Activated CD8-positive, alpha-beta memory T cell treated with anti-CD3 and anti-CD28 coated beads, Interleukin-2, amount 50 U/mL, for 48 hours (primary cell): ENCODE measurements at places on chromosomes 16 and 17.

GRCh38 chr17:2363851-2364762, 26.8 kb downstream of the SGSM2 start:
- DNase-seq: no peak

DNA sequence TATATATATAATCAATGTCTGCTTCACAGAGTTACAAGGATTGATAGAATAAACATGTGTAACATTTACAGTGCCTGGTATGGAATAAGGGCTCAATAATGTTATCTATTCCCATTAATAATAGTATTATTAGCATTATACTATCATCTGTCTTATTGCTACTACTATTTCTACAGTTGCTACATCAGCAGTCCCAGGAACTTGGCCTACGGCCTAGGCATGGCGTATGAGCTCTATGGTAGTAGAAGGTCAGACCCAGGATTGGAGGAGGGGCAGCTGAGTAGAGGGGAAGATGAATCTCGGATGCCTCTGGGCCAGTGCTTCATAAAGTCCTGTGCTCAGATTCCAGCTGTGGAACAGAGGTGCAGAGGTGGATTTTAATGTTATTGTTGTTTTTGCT, 146.3 kb upstream of the TBX2 start:
- DNase-seq: no peak

DNA sequence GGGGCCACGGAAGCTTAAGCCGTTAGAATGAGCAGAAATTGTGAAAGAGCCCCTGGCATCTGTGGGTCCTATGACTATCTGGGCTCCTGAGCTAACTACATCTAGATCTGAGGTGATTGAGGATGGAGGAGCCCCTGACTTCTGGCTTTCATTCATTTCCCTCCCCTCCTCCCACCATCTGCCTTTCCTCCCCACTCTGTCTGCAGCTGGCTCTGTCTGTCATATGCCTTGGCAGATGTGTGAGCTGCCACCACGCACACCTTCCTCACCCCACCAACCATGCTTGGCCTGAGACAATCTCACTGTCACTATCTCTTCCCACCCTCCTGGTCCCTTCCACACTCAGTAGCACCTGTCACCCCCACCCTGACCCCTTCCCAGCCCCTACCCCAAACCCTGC, 5.1 kb downstream of the CD300E start:
- no peak for DNase-seq

DNA sequence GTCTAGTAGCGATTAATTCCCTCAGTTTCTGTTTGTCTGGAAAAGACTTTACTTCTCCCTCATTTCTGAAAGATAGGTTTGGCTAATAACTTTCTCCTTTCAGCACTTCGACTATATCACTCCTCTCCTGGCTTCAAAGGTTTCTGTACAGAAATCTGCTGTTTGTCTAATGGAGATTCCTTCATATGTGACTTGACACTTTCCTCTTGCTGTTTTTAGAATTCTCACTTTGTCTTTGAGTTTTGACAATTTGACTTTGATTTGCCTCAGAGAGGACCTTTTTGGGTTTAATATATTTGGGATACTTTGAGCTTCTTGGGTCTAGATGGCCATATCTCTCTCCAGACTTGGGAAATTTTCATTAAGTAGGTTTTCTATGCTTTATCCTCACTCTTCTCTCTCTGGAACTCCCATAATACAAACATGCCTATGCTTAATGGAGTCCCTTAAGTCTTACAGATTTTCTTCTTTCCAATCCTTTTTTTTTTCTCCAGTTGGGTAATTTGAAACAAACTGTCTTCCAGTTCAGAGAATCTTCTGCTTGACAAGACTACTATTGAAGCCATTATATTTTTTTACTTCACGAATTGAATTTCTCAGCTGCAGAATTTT, 7.8 kb upstream of the PRSS21 start:
- no peak for DNase-seq

GRCh38 chr16:22141767-22142166, 20.5 kb upstream of the SDR42E2 start:
- no peak for DNase-seq

- DNase-seq: peak; percentile 42
Measured at GRCh38 chr17:50266384-50267073, 7.7 kb upstream of the TMEM92 start.
